ENCODE measurements at places on chromosomes 3 and 15.

GRCh38 chr15:74781431-74782258 is at the start of gene CSK:
Gene CSK (plus strand): TSS chr15:74782080. CDS start chr15:74798298, 16,218 bp downstream.
- peak; percentile 87 for DNase-seq

GRCh38 chr15:52559022-52559421 is 9.8 kb downstream of the ARPP19 start:
- DNase-seq, result no peak

DNA sequence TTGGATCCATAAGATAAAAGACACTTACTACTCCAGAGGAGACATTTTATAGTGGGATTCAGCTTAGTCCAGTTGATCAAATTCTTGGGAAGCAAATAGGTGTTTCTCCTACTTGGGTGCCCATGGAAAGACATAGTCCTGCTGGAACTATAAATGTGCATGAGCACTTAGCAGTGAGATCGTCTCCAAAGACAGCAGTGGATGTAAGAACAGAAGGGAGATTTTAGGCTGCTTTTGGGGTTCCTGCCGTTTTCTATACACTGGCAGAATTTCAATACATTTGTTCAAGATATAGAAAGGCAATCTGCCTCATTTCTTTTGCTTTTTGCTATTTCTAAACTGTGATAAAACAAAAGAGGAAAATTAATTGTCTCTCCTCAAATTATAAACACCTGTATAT is 234.0 kb downstream of the ADAMTSL3 start:
- no peak for DNase-seq

DNA sequence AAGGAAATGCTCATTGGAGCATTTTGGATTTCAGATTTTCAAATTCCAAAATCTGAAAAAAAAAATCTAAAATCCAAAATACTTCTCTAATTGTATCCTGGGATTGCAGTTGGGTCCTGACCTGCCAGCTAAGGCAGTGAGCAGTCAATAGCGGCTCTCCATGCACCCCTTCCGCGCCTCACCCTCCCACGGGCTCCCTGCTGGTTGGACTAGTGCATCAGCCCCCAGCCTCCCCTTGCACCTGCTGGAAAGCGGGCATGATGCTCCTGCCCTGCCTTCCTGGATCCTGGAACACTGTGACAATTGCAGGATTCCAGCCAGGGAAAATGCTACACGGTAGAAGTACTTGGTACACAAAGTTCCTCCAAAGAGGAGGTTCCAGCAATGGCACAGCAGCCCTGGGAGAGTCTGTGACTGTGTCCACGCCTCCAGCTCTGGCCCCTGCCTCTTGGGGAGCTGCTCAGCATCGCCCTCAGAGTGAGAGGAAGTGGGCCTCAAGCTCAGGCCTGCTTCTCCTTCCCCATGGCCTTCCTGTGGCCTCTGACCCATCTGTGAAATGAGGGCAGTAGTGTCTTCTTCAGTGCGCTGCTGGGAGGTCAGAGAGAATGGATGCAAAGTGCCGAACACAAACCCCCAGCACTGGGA is 39.5 kb upstream of the CHRNB4 start:
- DNase-seq, result no peak

DNA sequence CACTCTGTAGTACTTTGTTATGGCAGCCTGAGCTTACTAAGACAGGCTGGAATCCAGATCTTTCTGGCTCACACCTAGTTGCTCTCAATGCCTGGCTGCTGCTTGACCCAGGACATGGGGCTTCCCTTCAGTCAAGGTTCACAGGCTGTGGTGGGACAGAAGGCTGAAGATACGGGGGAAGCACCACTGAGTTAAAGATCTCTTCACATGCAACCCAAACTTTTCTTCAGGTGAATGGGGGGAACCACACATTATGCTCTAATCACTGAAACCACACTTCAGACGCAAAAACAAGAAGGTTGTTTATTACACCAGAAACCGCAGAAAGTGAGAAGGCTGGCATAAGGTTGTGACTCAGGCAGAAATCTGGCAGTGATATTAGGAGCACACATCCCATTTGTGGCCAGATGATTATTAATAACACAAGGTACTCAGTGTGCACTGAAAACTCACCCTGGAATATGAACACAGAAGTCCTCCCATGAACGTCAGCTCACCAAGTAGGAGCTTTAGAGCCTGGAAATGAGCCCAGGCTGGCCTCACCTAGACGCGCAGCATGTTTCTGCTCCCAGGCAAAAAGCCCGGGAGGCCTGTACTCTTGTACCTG is 230.5 kb upstream of the CHRNA7 start:
- DNase-seq, result peak; percentile 44

DNA sequence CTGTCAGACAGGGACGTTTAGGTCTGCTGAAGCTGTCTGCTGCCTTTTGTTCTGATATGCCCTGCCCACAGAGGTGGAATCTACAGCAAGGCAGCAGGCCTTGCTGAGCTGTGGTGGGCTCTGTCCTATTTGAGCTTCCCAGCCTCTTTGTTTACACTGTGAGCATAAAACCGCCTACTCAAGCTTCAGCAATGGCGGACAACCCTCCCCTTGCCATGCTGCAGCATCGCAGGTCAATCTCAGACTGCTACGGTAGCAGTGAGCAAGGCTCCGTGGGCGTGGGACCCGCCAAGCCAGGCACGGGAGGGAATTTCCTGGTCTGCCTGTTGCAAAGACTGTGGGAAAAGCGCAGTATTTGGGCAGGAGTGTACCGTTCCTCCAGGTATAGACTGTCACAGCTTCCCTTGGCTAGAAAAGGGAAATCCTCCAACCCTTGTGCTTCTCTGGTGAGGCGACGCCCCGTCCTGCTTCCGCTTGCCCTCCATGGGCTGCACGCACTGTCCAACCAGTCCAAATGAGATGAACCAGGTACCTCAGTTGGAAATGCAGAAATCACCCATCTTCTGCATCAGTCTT is 71.4 kb downstream of the SPSB4 start:
- DNase-seq, result no peak

GRCh38 chr3:123821920-123822319 is 62.2 kb downstream of the MYLK start:
- no peak for DNase-seq

GRCh38 chr15:75112278-75112847 is 89.0 kb downstream of the PPCDC start:
- peak; percentile 8 for DNase-seq

DNA sequence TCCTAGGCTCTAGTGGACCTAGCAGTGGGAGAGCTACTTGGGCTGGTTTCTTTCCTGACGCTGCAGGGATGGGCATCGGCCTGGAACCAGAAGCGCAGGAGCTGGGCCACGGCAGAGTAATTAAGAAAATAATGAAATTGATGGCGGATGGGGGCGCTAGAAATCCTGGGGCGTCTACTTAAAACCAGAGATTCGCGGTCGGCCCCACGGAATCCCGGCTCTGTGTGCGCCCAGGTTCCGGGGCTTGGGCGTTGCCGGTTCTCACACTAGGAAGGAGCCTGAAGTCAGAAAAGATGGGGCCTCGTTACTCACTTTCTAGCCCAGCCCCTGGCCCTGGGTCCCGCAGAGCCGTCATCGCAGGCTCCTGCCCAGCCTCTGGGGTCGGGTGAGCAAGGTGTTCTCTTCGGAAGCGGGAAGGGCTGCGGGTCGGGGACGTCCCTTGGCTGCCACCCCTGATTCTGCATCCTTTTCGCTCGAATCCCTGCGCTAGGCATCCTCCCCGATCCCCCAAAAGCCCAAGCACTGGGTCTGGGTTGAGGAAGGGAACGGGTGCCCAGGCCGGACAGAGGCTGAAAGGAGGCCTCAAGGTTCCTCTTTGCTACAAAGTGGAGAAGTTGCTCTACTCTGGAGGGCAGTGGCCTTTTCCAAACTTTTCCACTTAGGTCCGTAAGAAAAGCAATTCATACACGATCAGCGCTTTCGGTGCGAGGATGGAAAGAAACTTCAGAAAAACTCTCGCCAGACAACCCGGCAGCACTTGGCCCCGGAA is 6.1 kb downstream of the SOX14 start:
- DNase-seq, result peak; percentile 10

GRCh38 chr15:77909182-77909940 is 168.2 kb downstream of the TBC1D2B start:
- DNase-seq, result no peak

DNA sequence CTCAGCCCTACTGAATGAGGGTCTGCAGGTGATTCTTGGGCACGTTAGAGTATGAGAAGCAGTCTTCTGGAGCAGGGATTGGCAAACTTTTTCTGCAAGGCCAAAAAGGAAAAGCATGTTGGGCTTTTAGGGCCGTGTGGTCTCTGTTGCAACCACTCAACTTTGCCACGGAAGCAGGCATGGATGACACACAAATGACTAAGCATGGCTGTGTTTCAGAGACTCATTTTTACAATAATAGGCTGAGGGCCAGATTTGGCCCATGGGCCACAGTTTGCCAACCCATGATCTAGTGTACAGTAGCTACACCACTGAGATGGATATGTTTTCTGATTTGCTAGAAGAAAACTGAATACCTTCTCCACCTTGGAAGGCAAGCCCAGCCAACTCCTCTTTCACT is 66.1 kb upstream of the PRICKLE2 start:
- DNase-seq, result no peak

GRCh38 chr3:34864011-34864410 is 775.3 kb upstream of the ARPP21 start:
- DNase-seq, result no peak

DNA sequence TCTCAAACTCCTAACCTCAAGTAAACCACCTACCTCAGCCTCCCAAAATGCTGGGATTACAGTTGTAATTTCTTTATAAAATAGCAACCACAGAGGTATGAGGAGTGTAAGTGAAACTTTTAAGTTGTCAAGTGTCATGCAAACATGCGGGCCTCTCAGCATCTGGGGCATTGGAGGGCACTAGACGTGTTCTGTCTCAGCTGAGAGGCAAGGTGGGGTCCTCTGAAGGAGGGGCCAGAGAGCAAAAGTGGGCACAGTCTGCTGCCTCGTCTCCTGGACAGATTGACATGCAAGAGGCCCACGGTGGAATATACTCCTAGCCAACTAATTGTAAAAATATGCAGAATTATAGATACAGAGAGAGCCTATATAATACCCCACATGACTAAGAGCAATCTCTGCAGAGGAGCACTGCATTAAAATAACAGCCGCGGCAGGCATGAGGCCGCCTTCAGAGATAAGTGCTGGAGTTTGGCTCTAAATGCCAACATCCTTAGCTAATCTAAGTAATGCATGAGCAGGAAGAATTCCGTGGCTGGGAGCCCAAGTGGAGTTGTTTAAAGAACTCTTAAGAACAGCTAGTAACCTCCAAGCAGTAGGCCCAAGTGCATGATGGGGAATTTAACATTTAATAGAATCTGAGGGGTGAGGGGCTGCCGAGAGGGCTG is 87.8 kb upstream of the RNU6-1 start:
- DNase-seq, result no peak

DNA sequence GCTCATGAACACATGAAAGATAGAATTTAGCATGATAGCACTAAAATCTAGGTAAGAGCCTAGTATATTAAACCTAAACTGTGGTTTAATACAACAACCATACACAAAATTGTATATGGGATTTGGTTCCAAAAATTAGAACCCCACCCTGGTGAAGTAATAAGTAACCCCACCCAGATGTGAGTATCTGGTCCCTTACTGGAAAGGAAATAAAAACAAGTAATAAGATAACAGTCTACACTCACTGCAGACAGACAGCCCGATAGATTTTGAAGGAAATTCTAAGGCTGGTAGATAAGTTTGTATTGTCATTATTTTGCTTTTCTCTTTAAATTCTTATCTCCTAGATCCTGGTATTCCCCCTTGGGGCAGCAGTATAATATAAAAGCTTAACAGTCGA is 184.9 kb downstream of the ZBTB20 start:
- no peak for DNase-seq

DNA sequence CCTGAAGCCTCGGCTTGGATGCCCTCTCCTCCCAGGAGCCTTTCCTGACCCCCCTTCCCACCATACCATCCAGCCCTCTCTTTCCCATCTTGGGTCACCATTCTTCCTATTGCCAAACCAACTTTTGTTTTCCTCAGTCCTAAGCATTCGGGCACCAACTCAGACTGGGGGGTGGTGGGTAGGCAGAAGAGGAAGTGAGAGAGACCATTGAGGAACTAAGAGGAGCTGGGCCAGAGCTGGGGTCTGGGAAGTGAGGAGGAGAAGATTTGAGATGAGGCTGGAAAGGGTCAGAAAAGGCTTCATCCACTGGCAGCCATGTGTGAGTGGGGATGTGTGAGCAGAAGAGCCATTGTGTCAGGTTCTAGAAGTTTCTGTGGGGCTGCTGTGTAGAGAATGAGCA is 37.7 kb downstream of the TKT start:
- DNase-seq, result no peak

DNA sequence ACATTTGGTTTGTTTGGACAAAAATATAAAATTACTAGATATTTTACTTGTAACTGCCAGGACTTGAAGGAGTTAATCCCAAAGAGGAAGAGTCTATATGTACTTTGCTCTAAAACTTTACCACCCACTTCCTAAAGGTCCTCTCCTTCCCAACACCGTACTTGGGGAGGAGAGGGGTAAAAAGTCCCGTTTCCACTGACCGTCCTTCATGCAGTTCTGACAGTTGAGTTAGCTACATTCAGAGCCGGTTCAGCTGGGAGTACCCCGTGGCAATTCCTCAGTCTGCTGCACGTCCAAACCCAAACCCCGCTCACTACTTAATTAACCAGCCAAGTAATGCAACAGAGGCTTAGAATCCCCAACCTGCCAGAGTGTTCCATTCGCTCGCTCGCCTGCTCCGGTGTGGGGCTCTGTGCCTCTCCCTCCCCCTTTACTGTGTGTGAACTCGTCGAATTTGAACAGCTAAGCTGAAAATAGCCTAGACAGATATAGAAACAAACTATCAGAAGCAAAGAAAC is 519.7 kb downstream of the FOXP1 start:
- DNase-seq, result no peak

GRCh38 chr3:196624067-196624790 is 15.3 kb upstream of the NRROS start:
- DNase-seq, result peak; percentile 67

DNA sequence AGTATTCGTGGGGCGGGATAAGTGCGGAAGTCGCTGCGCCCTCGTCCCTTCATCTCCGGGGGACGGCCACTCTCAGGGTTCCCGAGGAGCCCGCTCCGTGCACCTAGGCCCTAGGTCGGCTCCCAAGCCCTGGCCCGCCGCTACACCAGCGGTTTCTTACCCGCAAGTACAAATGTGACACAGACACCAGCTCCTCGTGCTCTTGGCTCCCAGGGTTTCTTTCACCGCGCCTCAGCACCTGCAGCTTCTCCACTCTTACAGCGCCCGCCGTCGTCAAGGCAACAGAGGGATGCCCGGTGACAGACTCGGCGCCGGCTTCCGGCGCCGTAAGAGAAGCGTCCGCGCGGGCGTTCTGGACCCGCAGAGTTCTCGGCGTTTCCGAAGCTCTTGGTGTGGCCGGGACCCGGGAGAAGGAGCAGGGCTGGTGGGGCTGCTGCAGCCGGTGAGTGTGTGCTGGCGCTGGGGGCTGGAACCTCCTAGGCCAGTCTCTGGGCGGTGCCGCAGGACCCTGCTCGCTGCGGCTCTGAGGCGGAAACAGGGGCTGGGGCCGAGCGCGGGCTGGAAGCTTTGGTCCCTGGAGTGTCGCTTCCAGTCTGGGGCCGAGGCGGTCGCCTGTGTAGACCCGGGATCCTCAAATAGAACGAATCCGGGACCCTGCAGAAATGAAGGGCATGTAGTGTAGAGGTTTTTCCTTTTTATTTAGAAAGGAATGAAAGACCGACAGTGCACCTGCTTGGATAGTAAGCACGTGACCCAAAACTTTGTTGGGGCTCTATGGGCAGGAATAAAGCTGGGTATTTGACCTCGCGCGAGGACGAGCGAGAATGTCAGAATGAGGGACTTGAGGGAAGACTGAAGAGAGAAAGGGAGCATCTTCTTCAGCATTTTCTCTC is 155.4 kb upstream of the GOLGA6L4 start:
- DNase-seq, result peak; percentile 58

GRCh38 chr15:40917585-40917984 is 11.6 kb upstream of the DLL4 start:
- DNase-seq, result no peak

- no peak for DNase-seq
Measured at GRCh38 chr15:73959012-73959581, 32.8 kb downstream of the LOXL1 start.

- DNase-seq, result no peak
Measured at GRCh38 chr3:188941103-188941502, 230.7 kb upstream of the TPRG1 start.

All from GM10248 (cell line).